ENCODE measurements at places on chromosomes 6 and 20. TPM values are rescaled to one million over a fixed set of nuclear protein-coding genes. Genes with fewer than 3 reads are reported as not detected.

DNA sequence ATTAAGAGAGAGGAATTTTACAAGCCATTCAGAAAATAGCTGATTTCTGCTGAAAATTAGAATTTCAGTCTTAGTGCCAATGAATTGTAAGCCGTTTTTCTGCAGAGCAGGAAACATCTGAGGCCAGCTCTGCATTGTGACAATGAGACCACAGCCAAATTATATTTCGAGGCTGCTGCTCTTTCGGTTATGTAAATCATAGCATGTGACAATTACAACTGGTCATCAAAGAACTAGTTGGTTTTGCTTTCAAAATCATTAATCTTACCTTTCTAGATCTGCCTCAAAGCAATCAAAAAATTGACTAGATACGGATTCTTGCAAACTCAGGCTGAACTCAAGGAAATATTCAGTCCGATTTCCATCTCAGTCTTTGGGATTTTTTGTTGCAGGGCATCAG is 33.4 kb upstream of the INSM1 start:
- no peak for DNase-seq

- DNase-seq, result no peak
These were observed 36.5 kb downstream of the GJA10 start for GRCh38 chr6:89930789-89931188.

THEMIS gene
- total RNA-seq, result not detected

DNA sequence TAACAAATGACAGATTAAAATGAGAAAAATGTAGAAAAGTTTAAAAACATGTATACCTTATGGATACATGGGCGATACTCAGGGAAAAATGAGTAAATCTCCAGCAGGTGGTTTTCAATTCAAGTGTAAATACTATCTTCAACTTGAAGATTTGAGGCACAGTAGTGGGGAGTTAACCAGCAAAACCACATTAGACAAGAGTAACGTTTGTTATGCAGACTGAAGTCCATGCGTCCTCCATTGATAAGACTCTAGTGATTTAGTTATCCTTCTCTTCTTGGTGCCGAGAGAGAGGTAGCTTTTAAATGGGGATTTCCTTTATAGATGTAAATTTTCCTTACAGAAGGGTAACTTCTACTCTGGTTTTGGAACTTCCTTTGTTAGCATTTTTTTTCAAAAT is 28.1 kb downstream of the PCMTD2 start:
- DNase-seq, result no peak

GRCh38 chr6:69265706-69266105 is 531.1 kb downstream of the LMBRD1 start:
- DNase-seq, result no peak

NELFE gene
- 90.8 TPM for total RNA-seq

DNA sequence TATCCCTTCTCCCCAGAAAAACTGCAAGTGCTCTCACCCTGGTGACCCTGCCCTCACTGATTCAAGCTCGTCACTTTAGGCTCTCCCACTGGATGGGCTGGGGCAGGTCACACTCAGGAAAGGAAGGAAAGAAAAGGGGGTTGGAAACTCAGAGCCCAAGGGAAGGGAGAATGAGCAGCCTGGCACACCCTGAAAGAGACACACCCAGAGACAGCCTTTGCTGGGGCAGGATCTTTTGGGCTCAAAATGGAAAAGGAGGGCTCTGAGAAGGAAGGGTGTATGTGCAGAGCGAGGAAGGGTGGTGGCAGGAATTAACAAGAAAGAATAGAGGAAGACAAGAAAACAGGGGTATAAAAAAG is 2.5 kb downstream of the PPP1R18 start:
- no peak for DNase-seq

TRIM10 gene
- 0.09 TPM for total RNA-seq

DNA sequence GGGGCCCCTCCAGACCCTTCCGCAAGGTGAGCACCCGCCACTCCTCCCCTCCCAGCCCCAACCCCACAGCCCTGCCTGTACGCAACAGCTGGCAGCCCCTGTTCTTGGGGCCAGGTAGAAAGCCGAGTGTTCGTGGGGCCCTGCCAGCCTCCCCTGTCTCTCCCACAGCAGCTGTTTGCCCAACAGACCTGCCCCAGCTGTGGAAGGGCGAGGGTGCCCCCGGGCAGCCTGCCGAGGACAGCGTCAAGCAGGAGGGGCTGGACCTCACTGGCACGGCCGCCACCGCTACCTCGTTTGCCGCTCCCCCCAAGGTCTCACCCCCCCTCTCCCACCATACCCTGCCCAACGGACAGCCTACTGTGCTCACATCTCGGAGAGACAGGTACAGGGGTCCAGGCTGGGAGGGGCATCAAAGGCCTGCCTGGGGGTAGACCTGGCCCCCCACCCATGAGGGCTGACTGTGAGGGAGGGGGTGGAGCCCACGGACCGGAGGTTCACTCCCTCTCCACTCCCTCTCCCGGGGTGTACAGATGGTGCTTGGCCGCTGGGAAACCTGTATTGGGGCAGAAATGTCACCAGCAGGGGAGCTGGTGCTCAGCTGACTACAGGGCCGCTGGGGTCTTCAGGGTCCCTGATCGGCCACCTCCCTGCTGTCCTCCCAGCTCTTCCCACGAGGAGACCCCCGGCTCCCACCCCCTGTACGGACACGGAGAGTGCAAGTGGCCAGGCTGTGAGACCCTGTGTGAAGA is 41.1 kb downstream of the FOXP4 start:
- no peak for DNase-seq

EYA4 gene
- not detected for total RNA-seq

GRCh38 chr6:160959726-160960435 is 31.7 kb upstream of the MAP3K4 start:
- no peak for DNase-seq

CAGE1 gene
- total RNA-seq, result 0.28 TPM

Data from H9 (cell line).